Activated CD8-positive, alpha-beta memory T cell treated with anti-CD3 and anti-CD28 coated beads, Interleukin-2, amount 10 ng/mL, durations not matched to agents 7 days and 5 days (primary cell): ENCODE measurements at places on chromosomes 1 and 21. TPM values are rescaled to one million over a fixed set of nuclear protein-coding genes. Genes with fewer than 3 reads are reported as not detected.

AMPD1 gene
- not detected for total RNA-seq

KRTAP19-3 gene
- total RNA-seq: not detected

AMY1A gene
- total RNA-seq: not detected

FAM177B gene
- total RNA-seq: 0.19 TPM

F13B gene
- total RNA-seq: not detected

LAMC2 gene
- total RNA-seq: not detected

CHODL gene
- 0.91 TPM for total RNA-seq
